Cardiac muscle cell (in vitro differentiated cells and primary cell): ENCODE measurements at places on chromosomes 2 and 18. TPM values are rescaled to one million over a fixed set of nuclear protein-coding genes. Genes with fewer than 3 reads are reported as not detected.
A peak's percentile ranks its signal among the peaks of the same experiment; 100 is the strongest.

Gene REG1B
- total RNA-seq = not detected in 2 replicates

Gene SH3RF3
- 1.4 and 1.7 TPM in 2 replicates for total RNA-seq

Gene RBM44
- 0.51 and 0.67 TPM in 2 replicates for total RNA-seq

DNA sequence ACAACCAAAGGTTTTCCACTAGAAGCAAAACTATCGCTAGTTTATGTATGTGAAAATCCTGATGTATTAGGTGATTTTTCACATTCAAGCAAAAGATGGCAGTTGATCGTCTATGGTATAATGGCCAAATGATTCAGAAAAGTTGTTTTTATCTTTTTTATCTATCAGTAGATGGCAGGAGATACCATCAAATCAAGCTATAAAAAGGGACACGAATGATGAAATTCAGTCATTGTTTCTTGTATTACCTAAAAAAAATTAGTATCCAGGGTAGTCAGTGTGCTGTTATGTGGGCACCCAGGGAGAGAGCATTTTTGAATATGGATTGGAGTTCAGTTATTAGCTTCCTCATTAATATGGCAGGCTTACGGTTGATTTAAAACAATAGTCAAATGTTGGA lies 22.9 kb upstream of the CAVIN2 start:
- no peak for DNase-seq

GRCh38 chr18:37383036-37383785 lies 182.4 kb downstream of the CELF4 start:
- DNase-seq = no peak

DNA sequence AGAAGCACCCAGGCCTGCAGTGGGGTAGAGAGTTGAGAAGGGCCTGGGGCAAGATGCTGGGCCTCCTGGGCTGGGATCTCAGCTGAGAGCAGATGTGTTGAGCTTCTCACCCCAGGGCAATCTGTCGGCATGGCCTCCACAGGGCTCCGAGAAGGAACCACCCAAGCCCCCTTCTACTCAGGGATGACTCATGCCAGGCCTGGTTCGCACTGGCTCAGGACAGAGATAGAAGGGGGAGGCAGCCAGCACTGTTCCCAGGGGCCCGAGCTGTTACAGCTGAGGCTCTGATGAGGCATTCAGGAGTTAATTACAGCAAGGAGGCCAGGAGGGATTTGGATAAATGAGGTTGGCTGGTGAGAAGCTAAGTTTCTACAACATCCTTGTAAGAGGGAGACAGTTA lies 62.5 kb downstream of the CENPO start:
- DNase-seq = peak; percentile 70

Gene SLC40A1
- total RNA-seq = 0.80 and 5.2 TPM in 2 replicates

Gene IL36A
- total RNA-seq = not detected in 2 replicates

Gene C2orf81
- 7.6 and 9.5 TPM in 2 replicates for total RNA-seq

- peak; percentile 51 for DNase-seq
These were observed 35.6 kb downstream of the DAW1 start for GRCh38 chr2:227906991-227907390.

Gene PLCL1
- total RNA-seq = 4.9 and 9.0 TPM in 2 replicates
